ENCODE measurements at places on chromosomes 3 and 15.

- DNase-seq = no peak
Measured at GRCh38 chr3:50338965-50339364, 1.7 kb downstream of the RASSF1 start.

- DNase-seq = no peak
Measured at GRCh38 chr3:120438665-120439370, 12.0 kb downstream of the FSTL1 start.

- no peak for DNase-seq
Measured at GRCh38 chr15:92864127-92864814, 35.9 kb upstream of the CHD2 start.

DNA sequence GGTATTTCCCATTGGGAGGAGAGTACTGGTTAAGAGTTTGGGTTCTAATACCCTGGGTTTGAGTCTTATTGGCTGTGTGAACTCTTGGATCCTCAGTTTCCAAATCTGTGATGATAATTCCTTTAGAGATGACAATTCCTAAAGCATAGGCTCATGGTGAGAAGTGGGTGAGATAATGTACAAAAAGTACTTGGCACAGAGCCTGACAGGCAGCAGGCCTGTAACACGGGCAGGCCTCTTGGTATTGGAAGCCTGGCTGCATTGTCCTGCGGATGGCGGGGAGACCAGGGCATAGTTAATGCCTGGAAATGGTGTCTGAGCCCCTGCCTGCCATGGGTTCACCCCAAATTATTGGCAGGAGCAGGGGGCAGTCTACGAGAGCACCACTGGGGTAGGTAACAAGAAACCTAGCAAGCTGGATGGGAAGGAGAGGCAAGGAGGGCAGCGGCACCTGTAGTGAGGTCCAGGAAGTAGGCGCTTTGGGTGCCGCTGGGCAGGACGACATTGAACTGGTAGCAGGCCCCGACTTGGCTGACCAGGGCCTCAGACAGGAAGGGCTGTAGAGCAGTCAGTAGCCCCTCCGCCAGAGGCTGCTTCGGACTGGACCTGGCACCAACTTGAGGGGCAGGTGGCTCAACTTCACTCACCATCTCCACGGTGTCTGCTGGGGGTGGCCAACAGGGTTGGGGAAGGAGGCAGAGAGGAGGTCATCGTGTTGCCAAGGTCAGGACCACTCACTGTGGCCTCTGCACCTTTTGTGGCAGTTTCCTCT lies 7.7 kb downstream of the STOML1 start:
- no peak for DNase-seq

- no peak for DNase-seq
Measured at GRCh38 chr3:144643771-144644198, 672.2 kb downstream of the DIPK2A start.

DNA sequence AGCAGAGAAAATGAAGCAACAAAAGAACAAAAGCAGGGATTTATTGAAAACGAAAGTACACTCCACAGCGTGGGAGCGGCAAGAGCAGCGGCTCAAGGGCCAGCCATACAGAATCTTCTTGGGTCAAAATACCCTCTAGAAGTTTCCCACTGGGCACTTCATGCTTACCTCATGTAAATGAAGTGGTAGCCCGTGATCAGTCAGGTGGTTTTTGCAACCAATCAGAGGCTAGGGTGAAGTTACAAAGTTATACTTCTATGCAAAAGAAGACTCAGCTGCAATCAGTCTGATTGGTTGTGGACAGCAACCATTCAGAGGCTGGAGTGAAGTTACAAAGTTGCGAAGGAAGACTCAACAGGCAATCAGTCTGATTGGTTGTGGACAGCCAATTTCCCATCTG lies 37.8 kb upstream of the TRH start:
- DNase-seq = no peak

GRCh38 chr15:52114261-52115055 lies 1.9 kb upstream of the BCL2L10 start:
- no peak for DNase-seq

DNA sequence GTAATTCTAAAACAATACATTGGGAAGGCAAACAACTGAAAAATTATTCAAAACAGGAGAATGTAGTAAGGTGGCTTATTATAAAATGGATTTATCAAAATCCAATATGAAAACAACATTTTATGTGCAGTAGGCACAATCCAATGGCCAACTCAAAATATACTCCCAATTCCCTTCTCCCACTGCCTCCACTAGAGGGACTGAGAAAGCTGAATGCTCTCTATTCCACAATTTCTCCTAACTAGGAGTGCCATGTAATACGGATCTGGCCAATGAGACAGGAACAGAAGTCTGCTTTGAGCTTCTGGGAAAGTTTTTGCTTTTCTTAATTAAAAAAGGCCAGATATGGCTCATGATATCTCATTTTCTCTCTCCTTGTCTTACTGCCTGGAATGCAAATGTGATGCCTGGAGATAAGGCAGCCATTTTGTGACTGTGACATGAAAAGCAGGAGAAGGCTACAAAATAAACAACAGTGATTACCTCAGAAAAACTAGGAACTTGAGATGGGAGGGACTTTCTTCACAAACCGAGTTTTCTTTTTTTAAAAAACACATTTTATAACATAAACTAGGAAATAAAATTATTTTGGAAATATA lies 18.8 kb upstream of the VGLL4 start:
- DNase-seq = no peak

GRCh38 chr3:16460273-16460672 lies 53.2 kb downstream of the RFTN1 start:
- DNase-seq = no peak

All from NCI-H187 (cell line).